ENCODE measurements at places on chromosomes 7 and 10.

DNA sequence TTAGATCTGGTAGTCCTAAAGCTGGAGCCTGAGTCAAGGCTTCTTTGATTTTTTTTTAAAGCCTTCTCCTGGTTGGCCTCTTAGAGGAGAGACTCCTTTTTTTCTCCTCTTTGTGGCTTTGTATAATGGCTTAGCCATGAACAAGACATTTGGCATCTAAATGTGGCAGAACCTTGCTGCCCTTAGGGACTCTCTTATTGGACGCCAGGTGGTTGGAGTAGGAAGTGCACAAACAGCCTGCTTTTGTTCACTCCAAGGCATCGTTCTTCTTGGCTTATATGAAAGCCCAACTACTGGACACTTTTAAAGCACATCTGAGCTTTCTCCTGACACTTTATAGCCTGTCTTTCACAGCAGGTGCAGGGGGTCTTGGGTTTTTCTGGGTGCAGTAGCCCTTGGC, 25.0 kb downstream of the ZPBP start:
- no peak for DNase-seq

- DNase-seq, result no peak
Measured at GRCh38 chr7:157604661-157605381, 268.0 kb downstream of the DNAJB6 start.

DNA sequence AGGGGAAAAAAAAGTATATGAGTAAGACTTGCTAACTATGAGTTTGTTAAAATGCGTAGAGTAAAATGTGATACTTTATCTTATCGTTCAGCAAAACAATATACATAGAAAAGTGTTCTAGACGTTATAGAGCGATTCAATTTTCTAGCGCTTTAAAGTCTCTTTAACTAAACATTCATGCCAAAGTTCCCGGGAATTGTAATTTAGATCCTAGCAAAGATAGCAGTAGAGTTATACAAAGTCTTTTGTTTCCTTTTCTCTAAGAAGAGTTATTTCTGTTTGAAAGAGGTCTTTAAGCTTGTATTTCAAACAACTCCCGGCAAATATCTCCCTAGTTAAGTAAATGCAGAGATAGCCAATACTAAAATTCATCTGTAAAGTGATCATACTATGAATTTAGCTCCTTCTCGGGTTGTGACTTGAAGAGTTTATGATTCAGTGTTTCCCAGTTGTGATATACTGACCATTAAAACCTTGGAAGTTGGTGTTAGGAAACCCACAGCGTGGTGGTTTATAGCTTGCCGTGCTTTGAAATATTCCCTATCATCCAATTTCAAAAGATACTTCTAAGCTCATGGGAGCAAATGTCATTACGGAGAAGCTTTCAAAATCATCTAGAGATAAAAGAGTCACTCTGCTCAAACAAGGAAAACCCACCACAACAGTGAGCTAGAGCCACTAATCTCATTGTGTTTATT, 171.7 kb downstream of the CSTF2T start:
- DNase-seq, result no peak

GRCh38 chr7:116986611-116987565, 33.6 kb downstream of the ST7 start:
- DNase-seq, result no peak

DNA sequence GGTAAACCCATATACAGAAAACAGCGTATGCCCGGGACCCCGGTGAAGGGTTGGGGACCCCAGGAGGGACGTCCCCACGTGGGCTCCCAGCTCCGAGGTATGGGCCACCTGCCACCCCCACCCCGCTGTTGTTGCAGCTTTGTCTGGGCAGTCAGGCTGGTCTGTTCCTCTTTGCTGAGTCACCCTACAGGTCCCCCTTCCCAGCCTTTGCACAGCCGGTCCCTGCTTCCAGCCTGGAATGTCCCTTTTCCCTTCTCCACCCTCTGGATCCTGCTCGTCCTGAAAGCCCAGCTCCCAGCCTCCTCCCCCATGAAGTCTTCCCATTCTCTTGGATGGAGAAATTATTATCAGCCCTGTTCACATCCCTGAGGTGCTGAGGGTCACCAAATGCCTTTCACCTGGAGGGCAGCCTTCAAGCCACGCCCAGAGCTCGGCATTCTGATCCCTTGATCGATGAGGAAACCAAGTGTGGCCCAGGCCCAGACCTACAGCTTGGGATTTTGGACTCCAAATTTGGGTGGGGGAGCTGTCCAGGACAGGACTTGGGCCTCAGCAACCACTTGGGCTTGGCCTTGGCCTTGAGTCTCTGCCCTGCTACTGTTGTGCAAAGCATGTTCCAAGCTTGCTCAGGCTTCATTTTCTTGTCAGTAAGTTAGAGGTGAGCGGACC, 2.6 kb downstream of the CLDN4 start:
- no peak for DNase-seq

DNA sequence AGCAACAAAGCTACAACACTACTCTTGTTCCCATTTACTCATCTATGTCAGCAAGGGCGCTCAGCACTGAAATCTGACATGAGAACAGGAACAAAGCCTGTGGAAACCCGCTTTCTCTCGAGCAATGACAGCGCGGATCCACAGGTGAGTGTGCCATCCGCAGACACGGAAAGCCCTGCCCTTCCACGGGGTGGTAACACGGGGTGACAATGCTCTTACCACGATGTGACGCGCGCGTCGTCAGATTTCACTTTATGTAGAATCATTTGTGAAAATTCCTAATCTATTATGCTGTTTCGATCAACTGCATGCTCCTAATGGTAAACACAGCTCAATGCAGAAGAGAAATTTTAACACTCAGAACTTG, 34.4 kb downstream of the ZFAND2A start:
- no peak for DNase-seq

DNA sequence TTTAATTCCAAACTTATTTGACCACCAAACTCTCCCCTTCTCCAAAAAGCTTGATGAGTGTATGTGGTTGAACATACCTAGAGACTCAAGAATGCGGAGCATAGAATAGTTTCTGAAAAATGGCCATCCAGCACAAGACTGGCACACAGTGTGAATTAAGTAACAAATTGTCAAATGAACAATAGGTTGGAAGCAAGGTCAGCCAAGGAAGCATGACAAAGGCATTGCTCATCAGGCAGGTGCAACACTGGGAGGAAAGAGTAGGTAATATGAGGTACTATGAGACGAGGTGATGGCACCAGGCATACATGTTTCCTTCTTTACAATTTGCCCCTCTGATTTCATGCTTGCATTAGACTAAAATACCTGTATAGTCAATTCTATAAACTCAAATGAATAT, 73.7 kb downstream of the DKK1 start:
- no peak for DNase-seq

- DNase-seq, result no peak
Measured at GRCh38 chr10:101525848-101526247, 62.2 kb downstream of the POLL start.

GRCh38 chr7:50502947-50503346, 52.8 kb upstream of the FIGNL1 start:
- DNase-seq, result no peak

DNA sequence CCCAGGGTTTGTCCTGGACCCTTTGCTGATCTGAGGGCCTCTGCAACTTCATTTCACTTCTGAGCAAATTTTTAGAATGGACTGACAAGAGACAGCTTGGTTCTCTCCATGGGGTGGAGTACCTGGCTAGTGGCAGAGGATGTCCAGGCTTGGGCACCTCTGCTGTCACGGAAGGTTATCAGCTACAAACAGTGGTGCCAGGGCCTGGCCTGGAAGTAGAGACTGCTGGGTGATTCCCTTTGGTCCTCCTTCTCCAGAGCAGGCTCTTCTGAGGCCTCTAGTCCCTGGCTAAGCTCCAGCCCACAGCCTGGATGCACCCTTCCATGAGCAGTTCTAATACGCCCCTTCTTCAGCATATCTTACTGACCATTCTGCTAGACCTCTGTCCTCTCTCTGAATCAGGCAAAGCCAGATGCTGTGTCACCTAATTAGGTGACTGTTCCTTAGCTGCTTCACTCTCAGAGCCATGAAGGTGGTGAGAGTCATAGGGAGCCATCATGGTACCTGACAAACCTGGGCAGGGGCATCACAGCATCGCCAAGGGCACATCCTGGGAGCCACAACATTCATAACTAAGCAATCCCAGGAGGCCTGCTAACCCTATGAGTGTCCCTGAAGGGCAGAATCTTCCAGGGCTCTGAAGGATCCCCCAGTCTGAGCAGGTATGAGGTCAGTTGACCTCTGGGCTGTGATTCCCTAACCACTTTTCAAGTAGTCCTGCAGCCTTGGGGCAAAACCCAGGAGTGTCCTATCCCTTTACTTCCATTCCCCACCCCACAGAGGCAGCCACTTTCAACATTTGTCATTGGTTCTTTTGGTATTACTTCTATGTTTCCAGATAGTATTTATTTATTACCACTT, 4.0 kb downstream of the ARHGAP22 start:
- DNase-seq, result no peak

GRCh38 chr10:26454891-26455290, 16.8 kb downstream of the APBB1IP start:
- DNase-seq, result no peak

- no peak for DNase-seq
Measured at GRCh38 chr7:463817-464453, 55.7 kb downstream of the PDGFA start.

DNA sequence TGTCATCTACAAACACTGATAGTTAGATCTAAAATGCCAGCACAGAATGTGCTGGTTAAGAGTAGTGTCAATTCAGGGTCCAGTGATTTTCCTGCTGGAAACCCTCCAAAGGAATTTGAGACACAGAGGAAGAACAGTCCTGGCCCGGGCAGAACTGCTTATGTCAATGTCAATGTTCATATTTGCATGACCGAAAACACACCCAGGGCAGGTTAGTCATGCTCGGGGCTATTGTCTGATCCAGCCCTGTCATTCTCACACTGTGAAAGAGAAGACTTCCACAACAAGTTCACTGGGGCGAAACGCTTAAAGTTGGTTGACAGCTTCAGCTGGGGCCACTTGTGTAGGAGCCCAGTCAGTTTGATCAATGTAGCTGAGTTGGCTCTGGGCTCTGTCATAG, 139.3 kb downstream of the C1GALT1 start:
- DNase-seq, result no peak

GRCh38 chr10:110429301-110429700, 68.4 kb upstream of the DUSP5 start:
- no peak for DNase-seq

DNA sequence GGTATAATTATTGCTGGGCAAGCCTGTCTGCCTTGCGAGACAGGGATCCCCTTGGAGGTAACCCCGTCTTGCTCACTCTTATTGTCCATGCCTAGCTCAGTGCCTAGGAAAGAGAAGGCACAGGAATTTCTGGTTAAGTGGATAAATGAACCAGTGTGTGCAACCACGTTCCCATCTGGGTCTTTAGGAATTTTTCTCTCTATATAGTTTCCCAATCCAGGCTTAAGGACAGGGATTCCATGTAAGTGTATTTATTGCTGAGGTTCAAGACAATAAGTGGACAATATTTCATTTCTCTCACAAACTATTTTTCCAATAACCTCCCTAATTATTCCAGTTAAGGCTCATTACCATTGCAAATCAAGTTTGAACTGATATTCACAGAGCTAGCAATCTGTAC, 8.9 kb upstream of the ADAM12 start:
- DNase-seq, result no peak

- no peak for DNase-seq
Measured at GRCh38 chr7:175955-176354, 16.4 kb upstream of the FAM20C start.

DNA sequence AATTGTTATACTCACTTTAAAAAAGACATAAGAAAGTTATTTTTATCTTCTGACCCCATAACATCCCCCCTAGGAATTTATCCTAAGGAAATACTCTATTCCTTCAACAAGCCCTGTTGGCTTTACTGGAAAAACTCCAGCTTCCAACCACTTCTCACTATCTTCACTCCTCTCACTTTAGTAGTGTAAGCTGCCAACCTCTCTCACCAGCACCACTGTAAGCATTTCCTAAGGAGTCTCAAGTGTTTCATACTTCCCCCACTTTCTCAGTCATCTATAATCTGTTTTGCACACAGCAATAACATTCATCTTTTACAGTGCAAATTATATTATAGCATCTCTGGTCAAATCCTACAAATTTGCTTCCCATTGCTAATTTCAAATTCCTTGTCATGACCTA, 45.8 kb downstream of the GPR85 start:
- DNase-seq, result no peak

DNA sequence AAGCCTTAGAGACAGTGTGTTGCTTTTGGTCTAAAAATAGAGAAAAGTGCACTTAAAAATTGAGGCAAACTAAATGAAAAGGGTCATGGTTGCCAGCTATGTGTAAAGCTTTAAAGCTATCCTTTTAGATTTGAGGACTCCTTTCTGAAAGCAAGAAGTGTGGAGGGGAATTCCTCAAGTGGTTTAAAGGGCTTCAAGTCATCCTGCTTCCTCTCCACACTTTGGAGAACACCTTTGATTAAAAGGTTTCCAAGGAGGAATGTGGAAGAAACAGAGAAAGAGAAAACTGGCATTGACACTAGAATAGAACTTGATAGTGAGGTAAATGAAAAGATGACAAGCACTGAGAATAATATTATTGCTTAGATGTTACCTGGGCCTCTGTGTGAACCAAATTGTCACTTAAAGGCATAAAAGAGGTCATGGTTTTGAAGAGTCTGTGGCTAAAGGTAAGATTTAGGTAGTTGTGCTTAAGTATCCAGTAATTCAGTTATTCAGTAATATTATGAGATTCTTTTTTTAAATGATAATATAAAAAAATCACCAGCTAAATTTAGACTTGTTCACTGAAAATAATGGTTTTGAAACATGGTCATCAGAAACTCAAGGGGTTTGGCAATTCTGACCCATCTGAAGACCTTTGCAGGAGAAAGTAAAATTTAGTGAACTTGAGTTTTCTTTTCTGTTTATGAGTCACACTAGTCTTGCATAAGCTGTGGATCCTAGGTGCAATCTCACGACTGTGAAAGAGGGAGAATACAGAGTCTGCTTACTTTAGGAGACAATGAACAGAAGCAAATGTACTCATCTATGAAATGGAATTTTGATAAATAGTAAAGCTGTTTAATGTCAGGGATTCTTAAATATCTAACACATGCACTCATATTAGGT, 466.0 kb downstream of the KIF20B start:
- DNase-seq, result no peak

DNA sequence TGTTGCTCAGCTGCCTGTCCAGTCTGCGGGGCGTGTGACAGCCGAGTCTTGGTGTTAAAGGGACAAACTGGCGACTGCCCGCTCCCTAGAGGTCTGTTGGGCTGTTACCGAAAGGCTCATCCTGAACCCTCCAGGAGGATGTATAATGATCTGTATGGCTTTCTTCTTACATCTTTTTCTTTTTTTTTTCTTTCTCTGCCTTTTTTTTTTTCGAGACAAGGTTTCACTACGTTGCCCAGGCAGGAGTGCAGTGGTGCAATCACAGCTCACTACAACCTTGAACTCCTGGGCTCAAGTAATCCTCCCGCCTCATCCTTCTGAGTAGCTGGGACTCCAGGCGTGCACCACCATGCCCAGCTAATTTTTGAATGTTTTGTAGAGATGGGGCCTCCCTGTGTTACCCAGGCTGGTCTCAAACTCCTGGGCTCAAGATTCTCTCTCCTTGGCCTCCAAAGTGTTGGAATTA, 857 bp downstream of the INTS15 start:
- DNase-seq, result no peak

DNA sequence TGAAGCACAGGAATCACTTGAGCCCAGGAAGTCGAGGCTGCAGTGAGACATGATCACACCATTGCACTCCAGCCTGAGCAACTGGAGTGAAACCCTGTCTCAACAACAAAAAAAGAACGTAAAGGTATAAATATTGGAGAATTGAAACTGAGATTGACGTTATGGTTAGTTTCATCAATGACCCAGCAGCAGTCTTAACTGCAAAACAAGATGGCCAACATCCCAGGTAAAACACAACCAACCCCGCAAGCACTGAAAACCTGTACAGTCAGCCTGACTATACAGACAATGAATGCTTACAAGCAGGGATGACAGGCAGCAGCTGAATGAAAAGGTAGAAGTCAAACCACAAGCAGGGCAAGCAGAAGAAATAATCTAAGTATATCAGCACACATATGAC, 34.7 kb downstream of the WAPL start:
- DNase-seq, result no peak

Measured in NCI-H187 treated with DMSO at 0.1 percent for 48 hours (cell line).